ENCODE measurements at places on chromosomes 12 and 14.

- no peak for DNase-seq
Measured at GRCh38 chr12:96892104-96892503, 15.0 kb upstream of the NEDD1 start.

- no peak for DNase-seq
Measured at GRCh38 chr12:90940872-90941499, 14.0 kb downstream of the CCER1 start.

GRCh38 chr14:93915800-93916199 lies 11.3 kb upstream of the FAM181A start:
- DNase-seq, result no peak

DNA sequence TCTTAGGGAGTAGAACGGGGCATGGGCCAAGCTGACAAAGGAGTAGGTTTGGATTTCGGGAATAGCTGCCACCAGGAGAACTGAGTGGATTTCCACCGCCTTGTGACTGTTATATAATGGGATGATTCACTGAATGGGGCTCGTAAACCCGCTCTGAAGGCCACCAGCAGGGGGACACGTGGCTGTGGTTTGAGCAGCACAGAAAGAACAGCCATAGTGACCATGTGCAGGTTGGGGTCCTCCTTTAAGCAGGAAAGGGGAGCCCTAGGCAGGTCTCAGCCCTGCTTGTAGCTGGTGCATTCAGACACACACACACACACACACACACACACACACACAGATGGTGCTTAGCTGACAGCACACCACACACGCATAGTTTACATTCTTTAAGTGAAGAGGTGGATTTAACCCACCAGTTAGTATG lies 8.6 kb upstream of the ASB2 start:
- DNase-seq, result no peak

GRCh38 chr12:57377103-57377840 lies 53.6 kb downstream of the R3HDM2 start:
- DNase-seq, result no peak

- DNase-seq, result no peak
Measured at GRCh38 chr12:89273525-89273924, 78.8 kb downstream of the DUSP6 start.

DNA sequence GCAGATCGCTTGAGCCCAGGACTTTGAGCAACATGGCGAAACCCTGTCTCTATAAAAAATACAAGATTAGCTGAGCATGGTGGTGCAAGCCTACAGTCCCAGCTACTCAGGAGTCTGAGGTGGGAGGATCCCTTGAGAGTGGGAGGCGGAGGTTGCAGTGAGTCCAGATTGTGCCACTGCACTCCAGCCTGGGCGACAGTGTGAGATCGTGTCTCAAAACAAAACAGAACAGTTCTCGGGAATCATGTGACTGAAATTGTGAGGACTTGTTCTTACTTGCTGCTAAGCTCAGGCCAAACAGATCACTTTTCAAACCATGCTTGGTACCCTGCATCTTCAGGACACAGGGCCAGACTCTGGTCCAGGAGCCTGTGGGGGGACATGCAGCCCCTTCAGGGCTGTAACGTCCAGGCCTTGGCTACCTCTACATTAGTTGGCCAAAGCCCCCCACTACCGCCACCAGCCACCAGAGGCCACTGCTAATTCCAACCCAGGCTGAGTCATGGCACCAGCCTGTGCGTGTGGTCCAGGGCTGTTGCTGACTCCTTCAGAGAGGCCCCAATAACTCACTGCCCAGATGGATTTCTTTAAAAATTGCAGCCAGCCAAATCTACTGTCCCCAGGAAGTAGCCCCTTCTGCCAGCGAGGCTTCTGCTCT lies 33.4 kb upstream of the SYNDIG1L start:
- DNase-seq, result peak; percentile 35

DNA sequence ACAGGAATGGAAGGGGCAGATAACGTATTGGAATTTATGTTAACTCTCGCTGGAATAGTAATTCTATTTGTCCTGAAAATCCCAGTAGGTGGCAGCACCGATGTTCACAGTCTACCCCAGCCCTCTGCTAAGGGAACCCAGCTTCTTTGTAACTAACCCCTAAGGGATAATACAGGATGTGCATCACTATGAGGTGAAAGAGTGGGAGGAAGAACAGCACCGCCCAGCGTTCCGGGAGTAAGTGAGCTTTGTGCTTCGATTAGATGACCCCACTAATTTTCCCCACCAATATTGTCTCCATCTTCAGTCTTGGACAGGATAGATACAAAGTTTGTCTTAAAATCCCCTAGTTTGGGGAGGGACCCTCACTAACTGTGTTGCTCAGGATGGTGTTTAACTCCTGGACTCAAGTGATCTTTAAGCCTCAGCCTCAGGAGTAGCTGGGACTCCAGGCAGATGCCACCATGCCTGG lies 2.7 kb downstream of the SLC2A3 start:
- peak; percentile 88 for DNase-seq

- DNase-seq, result no peak
Measured at GRCh38 chr14:83425706-83426105, 1892.1 kb upstream of the SEL1L start.

- DNase-seq, result no peak
Measured at GRCh38 chr14:81209167-81209836, 11.5 kb downstream of the GTF2A1 start.

DNA sequence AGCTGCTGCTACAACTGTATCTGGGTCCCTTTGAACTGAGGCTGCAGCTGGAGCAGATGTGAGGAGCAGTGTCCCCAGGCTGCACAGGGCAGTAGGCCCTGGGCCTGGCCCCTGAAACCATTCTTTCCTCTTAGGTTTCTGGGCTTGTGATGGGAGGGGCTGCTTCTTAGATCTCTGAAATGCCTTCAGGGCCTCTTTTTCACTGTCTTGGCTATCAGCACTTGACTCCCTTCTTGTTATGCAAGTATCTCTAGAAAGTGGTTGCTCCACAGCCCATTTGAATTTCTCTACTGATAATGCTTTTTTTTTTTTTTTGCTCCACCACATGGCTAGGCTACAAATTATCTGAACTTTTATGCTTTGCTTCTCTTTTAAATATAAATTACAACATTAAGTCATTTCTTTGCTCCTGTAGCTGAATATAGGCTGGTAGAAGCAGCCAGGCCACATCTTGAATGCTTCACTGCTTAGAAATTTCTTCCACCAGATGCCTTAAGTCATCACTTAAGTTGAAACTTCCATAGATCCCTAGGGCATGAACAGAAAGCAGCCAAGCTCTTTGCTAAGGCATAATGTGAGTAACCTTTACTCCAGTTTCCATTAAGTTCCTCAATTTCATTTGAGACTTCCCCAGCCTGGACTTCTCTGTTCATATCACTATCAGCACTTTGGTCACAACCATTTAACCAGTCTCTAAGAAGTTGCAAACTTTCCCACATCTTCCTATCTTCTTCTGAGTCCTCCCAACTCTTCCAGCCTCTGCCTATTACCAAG lies 41.1 kb downstream of the ACSM4 start:
- DNase-seq, result no peak

DNA sequence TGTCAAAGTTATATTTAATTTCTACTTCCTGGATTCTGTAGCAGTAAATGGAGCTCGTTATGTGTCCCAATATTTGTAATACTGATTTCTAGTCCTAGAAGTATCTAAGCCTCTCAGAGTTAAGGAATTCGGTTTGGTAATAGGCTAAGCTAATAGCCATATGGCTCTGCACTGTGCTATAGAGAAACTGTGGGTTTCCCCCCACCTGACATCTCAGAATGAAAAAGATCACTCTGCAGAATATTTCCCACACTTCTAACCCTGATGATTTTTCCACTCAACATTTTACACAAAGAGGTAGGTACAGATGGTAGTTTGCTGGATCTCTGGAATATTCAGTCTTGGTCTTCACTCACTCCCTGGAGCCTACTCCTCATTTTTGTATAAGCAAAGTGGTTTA lies 71.2 kb downstream of the BORCS5 start:
- no peak for DNase-seq

DNA sequence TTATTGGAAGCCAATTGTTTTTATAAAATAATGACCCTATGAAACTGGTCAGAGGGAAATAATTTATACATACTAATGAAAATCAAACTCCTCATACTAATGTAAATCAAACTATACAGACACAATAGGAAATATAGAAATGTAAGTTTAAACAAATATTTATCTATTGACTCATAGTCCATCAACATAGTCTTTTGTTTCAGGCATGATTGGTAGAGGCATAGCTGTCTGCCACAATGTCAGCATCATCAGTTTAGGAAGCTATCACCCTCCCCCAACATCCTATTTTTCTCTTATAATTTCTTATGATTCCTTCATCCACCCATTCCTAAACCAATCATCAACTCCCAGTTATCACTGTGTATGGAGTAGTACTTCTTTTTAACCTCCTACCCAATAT lies 117.7 kb downstream of the SLC38A6 start:
- no peak for DNase-seq

DNA sequence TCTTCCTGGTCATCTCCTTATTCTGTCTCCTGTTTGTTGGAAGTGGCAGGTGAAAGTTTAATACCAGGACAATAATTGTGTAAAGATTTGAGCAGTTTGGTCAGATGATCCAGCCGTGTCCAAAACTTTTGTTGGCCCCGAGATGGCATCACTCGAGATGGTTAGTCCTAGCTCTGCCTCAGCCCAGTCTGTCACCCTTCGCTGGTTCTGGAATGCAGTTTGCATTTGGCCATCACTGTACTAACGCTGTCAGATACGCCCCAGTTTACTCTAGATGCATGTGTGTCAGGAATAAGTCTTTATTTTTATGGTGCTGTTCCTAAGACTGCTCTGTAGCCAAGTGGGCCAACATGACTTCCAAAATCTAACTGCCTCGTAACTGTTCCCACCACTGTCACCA lies 79.6 kb downstream of the MOK start:
- no peak for DNase-seq

DNA sequence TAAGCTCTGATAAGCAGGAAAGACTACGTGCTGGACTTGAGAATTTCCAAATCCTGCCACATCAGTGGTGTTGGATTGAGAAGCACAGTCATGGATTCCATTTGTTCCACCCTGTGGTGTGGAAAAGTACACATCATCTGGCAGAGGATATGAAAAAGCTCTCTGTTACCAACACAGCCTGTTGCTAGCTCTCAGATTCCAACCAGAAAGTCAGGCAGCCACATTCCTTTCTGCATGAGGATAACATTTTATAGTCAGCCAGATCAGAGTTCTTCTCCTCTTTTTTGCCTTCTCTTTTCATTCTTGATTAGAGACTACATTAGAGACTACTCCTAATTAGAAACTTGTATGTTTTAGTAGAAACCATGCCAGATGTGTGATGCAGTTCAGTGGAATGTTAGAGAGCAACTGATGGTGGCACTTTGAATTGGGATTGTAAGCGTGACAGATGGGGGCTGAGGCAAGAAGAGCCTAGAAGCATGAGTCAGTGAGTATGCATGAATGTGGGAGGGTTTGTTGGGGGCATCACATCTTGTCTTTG lies 61.2 kb upstream of the STXBP6 start:
- DNase-seq, result no peak

- DNase-seq, result no peak
Measured at GRCh38 chr12:59980476-59980875, 384.6 kb downstream of the SLC16A7 start.

DNA sequence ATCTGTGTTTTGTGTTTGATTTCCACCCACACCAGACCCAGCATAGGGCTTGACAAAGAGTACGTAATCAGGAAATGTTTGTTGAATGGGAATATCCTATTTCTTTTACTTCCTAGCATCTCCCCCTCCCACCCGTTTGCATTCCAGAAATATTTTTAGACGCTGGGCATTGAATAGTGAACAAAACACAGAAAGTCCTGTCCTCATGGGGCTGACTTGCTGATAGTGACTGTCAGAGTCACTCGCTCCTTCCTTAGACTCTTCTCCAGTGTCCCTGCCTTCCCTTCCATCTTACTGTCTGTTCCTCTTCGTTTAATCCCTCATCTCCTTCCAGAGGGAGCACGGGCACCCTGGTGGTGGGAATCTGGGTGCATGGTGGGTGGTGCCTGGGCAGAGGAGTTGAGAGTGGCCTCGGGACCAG lies 53.6 kb downstream of the SLC25A47 start:
- DNase-seq, result no peak

GRCh38 chr12:23614280-23614679 lies 335.2 kb downstream of the SOX5 start:
- DNase-seq, result no peak

DNA sequence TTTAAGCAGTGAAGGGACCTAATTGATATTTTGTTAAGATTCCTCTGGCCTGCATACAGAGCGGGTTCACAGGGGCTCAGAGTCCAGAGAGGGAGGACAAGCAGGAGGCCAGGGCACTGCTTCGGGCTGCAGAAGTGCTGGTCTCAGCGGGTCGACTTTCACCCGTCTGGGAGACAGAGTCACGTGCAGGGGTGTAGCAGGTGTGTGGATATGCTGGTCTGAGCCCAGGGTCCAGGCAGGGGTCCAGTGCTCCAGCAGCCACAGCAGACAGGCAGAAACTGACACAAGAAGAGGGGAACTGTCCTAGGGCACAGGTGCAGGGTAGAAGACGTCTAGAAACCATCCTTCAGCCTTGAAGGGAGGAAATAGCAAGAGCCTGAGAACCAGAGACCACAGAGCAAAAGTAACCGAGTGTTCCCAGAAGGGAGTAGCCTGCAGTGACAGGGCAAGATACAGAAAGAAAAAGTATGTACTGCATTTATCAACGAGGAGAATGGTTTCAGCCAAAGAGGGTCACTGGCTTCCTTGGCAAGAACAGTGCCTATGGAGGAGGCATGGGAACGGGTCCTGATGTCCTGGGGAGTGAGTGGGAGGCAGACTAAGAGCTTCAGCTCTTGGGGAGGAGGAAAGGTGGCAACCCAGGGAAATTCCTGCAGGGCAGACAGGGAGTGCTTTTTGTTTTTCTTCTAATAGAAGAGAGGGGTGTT lies 28.7 kb downstream of the FBXO21 start:
- DNase-seq, result no peak

DNA sequence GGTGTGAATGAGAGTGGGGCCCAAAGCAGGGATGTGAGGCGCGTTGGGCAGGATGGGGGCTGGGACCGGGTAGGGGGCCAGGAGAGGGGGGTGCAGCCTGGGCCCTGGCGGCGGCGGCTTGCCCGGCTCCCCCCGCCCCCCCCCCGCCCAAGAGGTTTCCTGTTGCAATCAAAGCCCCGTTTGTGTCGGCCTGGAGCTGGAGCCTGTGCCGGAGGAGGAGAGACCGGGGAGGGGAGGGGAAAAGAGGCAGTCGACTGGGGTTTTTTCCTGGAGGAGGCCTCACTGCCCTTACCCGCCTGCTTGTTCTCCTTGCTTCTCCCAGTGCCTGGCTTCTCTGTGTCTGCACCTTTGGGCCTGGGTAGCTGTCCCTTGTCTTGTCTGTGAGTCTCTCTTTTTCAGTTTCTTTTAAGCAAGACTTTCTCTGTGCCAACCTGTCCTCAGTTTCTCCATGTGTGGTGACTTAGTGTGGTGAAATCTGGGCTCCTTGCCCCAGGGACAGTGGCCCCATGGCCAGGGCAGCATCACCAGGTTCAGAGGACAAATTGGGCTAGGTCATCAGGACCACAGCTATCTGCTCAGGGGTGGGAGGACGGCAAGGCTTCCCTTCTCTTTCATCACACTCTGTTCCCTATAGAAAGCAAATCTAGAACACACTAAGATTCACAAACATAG lies 8.5 kb downstream of the RARG start:
- DNase-seq, result peak; percentile 53

- no peak for DNase-seq
Measured at GRCh38 chr14:89265234-89265633, 151.8 kb downstream of the FOXN3 start.

GRCh38 chr12:86293682-86294240 lies 37.6 kb upstream of the MGAT4C start:
- DNase-seq, result no peak

- DNase-seq, result no peak
Measured at GRCh38 chr12:124495194-124495983, 72.0 kb downstream of the NCOR2 start.
